ENCODE measurements at places on chromosomes 7 and 10.
A peak's percentile ranks its signal among the peaks of the same experiment; 100 is the strongest.

DNA sequence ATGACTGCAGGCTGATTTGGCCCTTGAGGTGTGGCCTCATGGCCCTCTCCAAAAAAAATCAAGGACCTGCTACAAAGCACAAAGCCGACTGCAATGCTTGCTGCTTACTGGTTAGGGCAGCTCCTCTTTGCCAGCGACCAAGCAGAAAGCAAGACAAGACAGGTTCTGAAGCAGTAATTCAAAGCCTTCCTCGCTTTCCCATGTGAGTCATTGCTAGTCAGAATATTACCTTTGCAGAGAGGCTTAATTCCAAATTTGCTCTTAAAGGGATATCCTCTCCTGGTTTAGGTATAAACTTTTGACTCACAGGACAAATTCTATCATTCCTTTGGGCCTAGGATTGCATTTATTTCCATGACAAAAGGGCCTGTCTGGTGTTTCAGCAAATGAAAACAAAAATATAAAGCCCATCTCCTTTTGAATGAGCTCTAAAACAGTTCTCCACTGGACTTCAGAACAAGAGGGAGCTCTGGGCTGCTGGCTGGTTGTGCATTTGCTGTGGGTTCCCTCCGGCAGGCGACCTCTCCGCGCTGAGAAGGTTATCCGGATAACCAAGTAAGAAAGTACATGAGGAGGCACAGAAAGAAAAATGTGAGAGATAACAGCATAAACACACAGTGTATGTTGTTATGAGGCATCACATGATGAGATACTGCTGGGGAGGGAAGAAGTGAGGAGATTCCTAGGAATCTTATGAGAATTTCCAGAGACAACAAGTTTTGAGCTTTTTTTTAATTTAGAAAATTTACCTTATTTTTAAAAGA, 90.8 kb downstream of the EGFR start:
- DNase-seq = no peak

DNA sequence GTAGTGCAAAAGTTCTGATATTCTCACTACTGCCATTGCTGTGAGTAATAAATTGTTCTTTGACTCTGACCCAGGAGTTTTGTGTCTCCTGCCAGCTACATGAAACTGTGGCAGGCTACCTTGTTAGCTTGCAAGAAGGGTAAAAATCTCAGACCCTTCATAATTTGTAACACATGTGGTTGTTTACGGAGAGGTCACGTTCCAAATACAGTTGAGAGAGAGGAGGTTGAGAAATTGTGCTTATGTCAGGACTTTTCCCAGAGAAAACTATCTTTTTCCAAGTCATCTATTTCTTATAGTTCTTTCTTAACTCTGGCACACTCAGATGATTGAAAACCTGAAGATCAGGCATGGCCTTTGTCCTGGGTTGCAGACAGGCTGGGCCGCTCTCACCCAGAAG, 114.4 kb upstream of the SVIL start:
- no peak for DNase-seq

DNA sequence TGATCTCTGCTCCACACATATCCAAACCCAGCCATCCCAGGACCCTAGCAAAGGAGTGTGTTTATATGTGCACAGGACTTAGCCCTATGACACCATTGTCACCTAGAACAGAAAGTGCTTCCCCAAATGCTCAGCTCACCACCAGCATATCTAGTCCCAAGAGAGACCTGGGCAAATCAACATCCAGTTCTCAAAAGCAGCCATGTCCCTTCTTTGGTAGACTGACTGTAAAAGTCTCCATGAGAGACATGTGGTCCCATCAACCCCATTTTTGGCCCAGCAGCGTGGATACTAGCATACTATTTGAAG, 20.9 kb upstream of the ARHGAP22 start:
- DNase-seq = no peak

DNA sequence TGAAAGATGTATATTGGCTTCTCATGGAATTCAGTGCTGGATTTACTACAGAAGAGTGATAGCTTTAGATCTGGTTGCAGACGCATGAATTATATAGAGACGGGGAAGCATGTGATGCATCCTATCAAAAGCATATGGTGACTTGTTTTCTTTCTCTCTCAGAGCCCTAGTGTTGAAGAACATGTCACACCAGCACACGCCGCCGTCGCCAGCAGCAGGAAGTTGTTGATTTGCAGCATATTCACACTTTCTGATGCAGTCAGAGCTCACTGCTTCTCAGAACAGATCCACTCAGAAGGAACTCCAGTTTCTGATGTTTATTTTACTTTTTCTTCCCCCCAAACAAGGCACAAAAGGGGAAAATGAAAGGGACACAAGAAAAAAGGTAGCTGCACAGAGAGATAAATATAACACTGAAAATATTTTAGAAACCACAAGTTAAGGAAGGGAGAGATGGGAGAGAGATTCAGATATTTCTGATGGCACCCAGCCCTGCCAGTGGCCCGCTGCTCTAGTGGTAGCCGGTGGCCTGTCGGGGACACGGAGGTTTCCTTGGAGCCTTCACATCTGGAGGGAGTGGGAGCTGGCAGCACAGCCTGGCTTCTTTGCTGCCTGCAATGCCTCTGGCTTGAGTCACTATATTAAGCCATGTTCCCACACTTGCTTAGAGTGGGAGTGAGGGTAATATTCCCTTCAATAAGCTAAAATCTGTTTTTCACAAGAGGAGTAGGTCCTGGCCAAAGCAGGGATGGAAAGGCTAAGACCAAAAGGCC, 123.2 kb downstream of the NRP1 start:
- no peak for DNase-seq

DNA sequence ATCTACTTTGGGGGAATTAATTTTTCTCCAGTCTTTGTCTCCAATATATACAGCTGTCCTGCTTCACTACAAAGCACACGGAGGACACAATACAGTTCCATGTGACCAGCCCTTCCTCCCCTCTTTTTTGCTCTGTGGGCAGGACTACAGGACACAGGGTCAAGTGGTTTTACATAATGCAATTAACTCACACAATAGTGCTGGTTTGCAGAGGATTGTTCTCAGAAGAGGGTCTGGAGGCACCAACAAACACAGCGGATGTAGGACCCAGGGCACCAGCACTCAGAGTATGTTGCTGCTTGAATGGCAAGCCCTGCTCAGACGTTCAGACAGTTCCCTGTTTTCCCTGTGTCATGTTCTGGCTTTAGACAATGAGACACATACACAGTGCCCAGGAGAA, 52.0 kb upstream of the NPTX2 start:
- no peak for DNase-seq

GRCh38 chr7:102284399-102284798, 2.3 kb upstream of the SH2B2 start:
- DNase-seq = peak; percentile 33

DNA sequence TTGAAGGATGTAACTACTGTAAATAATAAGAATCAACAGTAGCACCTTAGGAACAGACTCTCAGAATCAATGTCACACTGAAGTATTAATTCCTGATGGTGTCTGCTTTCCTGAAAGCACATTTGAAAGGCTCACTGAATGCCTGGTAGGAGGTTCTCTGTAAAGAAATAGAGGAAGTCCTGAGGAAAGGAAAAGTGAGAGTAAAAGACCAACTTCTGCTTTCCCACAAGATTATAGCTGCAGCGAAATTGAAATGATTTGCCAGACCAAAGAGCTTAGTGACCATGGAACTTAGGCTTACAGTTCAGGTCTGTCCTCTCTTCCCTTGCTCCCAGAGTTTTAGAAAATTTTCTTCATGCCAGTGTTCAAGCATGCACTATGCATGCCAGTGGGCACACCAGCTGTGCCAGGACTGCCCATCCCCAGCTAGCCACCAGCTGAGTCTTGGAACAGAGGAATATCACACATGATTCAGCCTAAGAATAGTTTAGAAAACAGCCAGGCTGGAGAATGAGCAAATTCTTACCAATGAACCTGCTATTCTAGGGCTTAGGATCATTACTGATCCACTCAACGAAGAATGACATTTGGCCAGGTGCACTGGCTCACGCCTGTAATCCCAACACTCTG, 123.2 kb downstream of the HERPUD2 start:
- DNase-seq = no peak

DNA sequence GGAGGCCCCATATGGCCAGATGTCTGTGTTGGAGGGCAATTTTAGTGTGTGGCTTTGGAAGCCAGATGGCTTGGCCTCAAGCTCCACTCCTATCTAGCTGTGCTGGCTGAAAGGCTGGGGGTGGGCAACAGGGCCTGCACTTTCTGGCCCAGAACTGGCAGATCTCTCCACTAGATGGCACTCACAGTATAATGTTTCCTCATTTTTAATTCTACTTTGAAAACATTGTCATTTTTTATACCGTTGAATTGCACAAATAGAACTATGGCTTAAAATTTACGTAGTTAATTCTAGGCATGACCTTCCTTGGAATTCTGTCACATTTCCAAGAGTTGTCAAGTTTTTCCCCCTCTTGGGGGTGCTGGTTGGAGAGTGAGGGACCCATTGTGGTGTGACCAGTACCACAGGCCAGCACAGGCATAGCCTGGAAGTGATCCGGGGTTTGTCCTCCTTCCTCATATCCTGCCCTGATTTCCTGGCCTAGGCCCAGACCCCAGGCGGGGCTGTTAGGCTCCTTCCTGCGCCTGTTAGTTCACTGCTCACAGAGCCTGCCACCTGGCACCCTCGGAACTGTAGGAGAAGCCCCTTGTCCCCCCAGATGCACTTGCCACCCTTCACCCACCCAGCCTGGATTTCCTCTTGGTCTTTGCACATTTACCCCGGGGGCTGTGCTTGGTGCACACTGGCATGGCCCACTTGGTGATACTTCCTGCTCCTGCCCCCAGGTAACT, 52.8 kb downstream of the ARHGAP22 start:
- DNase-seq = no peak

DNA sequence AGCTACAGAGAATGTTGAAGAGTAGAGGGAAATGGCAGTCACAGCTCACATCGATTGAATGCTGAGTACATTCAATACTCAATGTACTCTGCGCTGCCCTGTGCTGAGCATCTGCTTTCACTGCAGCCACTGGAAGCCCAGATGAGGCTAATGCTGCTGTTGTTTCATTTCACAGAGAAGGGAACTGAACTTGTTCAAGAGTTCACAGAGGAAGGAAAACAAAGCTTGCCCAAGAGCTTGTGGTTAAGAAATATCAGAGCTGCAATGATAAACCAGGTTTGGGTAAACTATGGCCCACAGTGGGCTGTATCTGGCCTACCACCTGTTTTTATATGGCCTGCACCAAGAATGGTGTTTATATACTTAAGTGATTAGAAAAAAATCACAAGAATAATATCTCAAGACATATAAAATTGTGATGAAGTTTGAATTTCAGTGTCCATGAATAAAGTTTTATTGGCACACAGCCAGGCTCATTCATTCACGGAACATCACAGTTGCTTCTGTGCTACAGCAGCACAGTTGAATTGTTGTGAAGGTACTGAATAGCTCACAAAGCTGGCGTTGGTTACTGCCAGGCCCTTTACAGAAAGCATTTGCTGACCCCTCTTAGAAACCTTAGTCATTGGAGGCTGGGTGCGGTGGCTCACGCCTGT, 64.1 kb downstream of the CFAP58 start:
- no peak for DNase-seq

DNA sequence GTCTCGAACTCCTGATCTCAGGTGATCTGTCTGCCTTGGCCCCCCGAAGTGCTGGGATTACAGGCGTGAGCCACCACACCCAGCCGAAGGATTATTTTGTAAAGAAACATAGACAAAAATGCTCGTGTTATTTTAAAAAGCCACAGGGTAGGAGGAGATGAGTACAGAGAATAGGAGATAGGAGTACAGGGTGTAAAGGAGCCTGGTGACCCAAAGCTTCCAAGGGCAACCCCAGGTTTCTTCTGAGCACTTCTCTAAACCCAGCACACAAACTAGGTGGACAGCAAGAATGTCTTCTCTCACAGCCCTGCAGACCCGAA, 54.7 kb downstream of the ZNF467 start:
- no peak for DNase-seq

DNA sequence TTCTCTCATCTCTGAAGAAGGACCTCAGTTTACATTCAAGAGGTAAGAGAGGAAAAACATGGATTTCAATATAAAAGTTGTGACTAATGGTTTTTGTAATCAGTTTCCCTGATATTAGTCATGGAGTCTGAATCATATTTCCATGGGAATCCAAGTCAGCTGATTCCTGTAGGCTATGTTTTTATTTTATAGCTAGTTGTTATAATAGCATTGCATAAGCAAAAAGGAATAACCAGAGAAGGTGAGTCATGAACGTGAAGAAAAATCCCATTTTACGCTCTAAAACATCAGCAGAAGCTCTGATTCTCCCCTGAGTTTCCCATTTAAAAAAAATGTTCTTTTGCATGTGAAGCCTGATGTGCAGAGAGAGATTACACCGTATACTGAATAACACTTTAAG, 299.3 kb downstream of the SFMBT2 start:
- DNase-seq = no peak

GRCh38 chr10:100519311-100520051, at the start of gene SEC31B:
TSS of gene SEC31B (minus strand) at chr10:100519861. CDS start at chr10:100516952, 2,909 bp downstream.
- no peak for DNase-seq

DNA sequence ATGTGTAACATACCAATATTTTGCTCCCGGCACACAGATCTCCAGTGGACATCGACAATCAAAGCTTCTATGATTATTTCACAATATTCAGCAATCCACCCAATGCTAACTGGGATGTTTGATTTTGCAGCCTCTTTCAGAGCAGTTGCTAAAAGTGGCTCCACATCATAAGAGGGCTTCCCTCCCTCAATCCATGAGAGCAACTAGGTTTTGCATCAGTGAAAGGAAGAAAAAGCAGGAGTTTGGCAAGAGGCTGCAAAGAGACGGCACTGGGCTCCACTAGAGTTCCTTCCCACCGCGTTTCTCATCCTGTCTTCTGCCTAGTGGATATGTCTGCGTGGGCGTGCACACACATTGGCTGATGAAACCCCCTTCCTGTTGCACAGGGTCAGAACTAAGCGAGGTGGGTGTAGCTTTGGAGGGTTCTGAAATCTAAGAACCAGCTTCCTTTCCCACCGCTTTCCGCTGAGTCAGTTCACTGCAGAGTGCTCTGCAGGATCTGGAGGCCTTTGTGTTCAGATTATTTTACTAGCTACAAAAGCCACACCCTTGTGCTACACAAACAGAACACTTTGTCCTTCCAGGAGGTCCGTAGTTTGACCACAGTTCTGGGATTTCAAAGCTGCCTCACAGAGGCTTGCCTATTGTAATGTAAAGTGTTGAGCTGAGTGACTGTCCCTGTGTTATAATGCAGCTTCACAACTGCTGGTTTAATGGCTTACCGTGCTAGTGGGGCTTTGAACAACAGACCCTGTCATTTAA, 28.1 kb downstream of the ARL4A start:
- DNase-seq = no peak

GRCh38 chr10:4074545-4075407, 289.8 kb upstream of the KLF6 start:
- no peak for DNase-seq

GRCh38 chr7:131621652-131622051, 65.2 kb upstream of the PODXL start:
- DNase-seq = no peak

GRCh38 chr10:44870031-44870430, 41.1 kb upstream of the TMEM72 start:
- DNase-seq = no peak

GRCh38 chr7:71237945-71238344, 106.0 kb downstream of the GALNT17 start:
- DNase-seq = no peak

- no peak for DNase-seq
These were observed 70.5 kb upstream of the DNAJB6 start for GRCh38 chr7:157266272-157266671.

Data from T-helper 9 cell (primary cell).